Left renal cortex interstitium (tissue), 4 donors: ENCODE measurements at places on chromosomes 2 and 18. TPM values are rescaled to one million over a fixed set of nuclear protein-coding genes. Genes with fewer than 3 reads are reported as not detected.

GRCh38 chr2:76895469-76895868 lies 626.7 kb downstream of the LRRTM4 start:
- DNase-seq = no peak

GRCh38 chr18:2536493-2536892 lies 34.8 kb downstream of the METTL4 start:
- no peak for DNase-seq

- no peak for DNase-seq
These were observed 24.8 kb downstream of the PID1 start for GRCh38 chr2:229246334-229246733.

DNA sequence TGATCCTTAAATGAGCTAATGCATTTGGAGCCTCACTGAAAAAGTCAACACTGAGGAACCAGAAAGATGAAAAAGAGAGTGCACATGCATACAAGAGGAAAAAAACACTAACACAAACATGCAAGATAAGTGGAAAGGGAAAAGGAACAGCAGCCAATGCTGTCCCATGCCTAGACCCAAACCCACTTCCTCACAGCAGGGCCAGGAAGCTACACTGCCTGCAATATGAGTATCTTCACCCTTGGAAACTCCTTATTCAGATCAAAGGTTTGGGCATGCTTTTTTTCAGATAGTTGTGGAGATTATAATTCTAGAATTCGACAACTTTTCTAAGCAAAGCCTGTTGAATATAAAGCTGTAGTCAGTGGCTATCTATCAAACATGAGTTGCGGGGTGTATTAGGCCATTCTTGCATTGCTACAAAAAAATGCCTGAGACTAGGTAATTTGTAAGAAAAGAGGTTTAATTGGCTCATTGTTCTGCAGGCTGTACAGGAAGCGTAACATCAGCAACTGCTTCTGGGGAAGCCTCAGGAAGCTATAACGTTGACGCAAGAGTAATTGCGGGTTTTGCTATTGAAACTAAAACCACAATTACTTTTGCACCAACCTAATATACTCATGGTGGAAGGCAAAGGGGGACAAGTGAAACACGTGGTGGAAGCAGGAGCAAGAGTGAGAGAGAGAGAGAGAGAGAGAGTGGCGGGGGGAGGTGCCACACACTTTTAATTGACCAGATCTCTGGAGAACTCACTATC lies 138.2 kb downstream of the MBD2 start:
- DNase-seq = no peak

DNA sequence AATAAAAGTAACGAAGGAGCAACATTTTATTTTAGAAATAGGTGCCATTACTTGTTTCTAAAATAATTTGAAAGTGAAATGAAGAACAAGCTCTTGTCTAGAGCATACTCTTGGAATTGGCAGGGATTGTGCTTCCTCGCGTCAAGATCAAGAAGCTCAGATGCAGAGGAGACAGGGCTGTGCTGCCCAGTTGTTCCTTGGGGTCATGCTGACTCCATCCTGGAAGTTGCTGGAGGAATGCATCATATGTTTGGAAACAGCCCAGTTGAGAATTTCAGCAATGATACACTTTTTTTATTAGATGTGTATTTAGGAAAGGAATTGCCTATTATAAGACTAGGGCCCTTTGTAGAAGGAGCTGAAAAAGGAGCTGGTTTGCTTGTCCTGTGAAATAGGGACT lies 17.2 kb downstream of the LTBP1 start:
- DNase-seq = no peak

DNA sequence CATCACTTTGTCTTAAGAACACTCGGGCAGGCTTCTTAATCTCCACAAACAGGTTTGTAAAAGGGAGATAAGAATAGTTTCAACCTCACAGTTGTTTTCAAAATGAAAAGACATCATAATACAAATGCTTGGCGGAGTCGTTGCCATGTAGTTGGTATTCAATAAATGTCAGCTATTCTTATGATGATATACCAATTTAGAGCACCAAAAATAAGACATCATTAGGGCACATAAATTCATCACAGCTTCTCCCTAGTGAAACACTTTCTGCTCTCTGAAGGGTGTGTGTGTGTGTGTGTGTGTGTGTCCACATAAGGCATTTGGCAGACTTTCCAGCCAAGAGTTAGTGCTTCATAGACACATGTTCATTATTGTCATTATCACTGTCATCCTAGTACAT lies 10.8 kb downstream of the TMEM182 start:
- no peak for DNase-seq

- DNase-seq = no peak
These were observed 42.8 kb upstream of the TTR start for GRCh38 chr18:31548853-31549252.

DNA sequence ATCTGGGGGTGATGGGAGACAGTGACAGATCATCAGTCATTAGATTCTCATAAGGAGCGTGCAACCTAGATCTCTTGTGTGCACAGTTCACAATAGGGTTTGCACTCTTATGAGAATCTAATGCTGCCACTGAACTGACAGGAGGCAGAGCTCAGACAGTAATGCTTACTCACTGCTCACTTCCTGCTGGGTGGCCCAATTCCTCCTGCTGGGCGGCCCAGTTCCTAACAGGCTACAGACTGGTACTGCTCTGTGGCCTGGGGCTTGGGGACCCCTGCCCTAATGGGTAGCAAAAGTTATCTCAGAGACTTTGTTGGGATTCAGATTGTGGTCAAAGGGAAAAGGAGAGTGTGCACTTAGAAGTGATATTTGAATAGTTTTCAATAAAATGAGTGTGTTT lies 840.1 kb upstream of the ID2 start:
- no peak for DNase-seq

- no peak for DNase-seq
These were observed 175.7 kb downstream of the METTL4 start for GRCh38 chr18:2395427-2396161.

GRCh38 chr2:28178946-28179345 lies 213.7 kb upstream of the FOSL2 start:
- no peak for DNase-seq

DNA sequence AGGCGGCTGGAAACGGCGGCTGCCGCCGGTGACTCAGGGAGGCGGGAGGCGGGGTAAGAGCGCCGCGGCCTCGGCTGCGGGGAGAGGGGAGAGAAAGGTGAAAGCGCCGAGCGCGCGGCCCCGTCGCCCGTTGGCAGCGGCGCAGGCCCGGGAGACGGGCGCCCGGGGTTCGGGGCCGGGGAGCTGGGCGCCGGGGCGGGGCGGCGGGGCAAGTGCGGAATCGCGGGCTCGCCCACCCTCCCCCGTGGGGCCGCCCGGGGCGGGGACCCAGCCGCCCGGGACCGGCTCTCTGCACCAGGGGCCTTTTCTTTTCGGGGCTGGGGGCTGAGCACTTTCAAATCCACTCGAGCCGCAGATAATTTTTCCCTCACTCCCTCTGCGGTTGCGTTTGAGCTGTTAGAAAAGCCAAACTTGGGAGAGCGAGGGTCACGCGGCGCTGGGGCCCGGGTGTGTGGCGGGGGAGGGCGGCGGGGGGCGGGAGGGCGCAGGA lies 266 bp downstream of the KDM3A start:
- DNase-seq = peak; percentile 16

IL1B gene
- polyA plus RNA-seq = 0.73 TPM

LCT gene
- 0.03 TPM for polyA plus RNA-seq

GAREM1 gene
- 31.2 TPM for polyA plus RNA-seq
